ENCODE measurements at places on chromosomes 11 and 22.

DNA sequence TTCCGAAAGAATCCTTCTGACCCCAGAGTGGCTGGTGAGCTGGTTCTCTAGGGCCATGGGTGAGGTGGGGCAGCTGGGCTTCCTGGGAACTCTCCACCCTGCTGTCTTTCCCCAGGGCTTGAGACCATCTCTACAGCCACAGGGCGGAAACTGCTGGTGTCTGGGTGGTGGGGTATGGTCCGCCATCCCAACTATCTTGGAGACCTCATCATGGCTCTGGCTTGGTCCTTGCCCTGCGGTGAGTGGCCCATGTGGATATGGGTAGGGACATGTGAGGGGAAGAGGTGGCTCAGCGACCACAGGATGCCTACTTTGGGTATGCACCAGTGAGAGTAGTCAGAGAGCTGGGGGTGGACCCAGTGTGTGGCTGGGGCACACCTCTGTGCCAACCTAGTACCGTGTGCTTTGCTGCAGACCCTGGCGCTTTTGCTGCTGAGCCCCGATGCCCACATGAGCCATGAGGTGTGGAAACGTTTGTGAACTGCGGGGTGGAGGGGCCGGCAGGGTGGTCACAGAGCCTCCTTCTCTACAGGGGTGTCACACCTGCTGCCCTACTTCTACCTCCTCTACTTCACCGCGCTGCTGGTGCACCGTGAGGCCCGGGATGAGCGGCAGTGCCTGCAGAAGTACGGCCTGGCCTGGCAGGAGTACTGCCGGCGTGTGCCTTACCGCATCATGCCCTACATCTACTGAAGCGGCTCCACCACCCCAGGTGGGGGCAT lies 2.0 kb downstream of the ZNHIT2 start:
- DNase-seq: no peak

DNA sequence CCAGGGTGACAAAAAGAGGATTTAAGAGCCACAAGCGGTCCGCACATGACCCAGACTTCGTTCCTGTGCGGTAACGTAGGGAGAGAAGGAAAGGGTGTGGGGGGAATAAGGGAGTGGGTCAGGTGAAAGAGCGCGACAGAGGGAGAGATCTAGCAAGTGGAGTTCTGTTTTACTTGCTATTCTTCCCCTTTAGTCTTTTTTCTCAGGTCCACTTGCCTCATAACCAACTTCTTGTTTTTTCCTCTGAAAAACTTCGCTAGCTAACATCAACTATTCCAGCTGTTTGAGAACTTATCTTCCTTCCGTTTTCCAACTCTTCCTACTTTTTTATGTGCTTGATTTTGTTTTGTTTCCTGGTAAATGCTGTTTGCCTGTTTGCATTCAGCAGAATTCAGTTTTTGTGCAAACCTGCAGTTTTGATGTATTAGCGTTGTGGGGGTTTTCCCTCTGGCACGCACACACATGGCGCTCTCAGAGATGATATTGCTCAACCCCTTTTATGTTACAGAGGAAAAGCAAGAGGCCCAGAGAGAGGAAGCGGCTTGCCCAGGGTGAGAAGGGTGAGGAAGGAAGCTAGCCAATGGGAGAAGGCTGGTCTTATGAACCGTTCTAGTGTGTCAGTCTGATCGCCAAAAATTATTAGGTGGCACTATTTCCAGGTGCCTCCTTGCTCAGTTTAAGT lies 592 bp upstream of the CTSC start:
- DNase-seq: peak; percentile 62

DNA sequence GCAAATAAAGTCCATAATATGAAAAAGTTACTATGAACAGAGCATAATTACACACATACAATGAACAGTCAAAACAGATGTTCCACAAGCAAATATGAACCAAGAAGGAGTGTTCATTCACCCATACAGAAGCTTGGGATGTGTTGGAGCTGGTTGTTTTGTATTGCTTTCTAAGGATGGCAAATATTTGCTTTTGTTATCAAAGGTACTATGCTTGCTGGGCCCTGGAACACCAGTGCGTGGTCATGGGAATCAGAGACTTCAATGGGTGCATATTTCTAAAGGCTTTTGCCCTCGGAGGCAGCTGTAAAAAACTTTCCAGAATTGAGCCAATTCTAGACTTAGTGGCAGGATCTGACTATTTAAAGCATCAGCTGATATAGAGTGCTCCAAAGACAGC lies 85.1 kb downstream of the BARX2 start:
- no peak for DNase-seq

DNA sequence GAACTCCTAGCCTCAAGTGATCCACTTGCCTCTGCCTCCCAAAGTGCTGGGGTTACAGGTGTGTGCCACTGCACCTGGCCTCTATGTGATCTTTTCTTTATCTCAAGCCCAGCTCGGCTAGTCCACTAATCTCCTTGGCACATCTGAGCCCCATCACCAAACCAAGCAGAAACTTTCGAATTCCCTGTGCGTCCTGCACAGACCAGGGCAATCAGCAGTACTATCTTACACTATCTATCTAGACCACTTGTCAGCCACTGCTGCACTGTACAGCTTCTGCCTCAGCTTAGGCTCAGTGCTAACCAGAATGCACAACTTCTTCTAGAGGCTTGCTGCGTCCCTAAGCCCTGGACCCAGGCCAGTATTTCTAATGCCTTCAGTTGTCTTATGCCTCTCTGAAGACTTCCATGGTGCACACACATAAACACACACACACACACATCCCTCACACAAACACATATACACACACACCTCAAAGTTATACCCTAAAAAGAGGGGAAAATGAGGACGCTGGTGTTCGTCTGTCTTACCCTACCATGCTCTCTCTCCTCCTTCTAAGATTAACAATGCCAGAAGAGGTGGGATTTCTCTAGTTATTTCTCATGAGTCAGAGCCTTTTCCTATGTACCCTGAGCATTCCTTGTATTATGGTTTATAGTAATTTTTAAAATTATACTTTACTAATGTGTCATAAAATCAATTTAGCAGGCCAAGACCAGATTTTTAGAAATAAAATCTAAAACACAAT lies 59.3 kb upstream of the FAM181B start:
- DNase-seq: peak; percentile 62

GRCh38 chr11:118895093-118896039 lies 11.7 kb downstream of the CXCR5 start:
- no peak for DNase-seq

- no peak for DNase-seq
These were observed 41.8 kb downstream of the GDPD4 start for GRCh38 chr11:77259641-77260040.

DNA sequence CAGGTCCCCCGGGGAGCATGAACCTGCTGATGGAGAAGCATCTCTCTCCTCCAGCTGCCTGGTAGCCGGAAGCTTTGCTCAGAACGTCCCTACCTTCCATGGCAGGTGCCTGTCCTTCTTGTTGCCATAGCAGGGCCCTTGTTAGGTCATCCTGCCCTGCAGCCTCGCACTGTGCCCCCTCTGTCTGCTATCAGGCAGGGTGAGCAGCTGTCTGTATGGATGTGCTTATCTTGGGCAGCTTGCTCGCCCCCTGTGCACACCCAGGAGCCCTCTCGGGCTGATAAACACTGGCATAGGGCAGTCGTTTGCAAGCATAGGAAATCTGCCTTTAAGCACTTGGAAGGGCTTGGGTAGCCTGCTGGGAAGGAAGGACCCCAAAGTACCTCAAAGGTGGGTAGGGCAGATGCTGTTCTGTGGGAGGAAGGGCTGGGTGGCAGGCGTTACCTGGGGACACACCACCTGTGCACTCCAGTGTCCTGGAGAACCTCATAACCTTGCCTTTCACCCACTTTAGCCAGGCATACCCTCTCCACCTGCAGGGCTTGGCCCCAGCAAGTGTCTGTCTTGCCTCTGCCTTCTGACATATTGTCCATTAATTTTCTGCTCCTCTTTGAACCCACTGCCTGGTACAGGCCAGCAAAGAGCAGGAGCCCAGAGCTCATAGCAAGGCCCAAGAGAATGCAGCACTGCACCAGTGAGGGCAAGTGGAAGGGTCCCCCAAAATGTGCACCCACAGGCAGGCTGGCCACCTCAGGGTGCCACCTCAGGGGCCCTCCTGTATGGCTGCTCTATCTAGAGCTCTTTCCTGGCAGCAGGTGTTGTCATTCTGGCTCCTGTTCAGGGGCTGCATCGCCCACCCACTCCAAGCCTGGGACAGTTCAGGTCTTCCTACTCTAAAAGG lies 8.0 kb upstream of the COMT start:
- peak; percentile 97 for DNase-seq

GRCh38 chr11:84260862-84261261 lies 974.7 kb upstream of the CCDC90B start:
- no peak for DNase-seq

DNA sequence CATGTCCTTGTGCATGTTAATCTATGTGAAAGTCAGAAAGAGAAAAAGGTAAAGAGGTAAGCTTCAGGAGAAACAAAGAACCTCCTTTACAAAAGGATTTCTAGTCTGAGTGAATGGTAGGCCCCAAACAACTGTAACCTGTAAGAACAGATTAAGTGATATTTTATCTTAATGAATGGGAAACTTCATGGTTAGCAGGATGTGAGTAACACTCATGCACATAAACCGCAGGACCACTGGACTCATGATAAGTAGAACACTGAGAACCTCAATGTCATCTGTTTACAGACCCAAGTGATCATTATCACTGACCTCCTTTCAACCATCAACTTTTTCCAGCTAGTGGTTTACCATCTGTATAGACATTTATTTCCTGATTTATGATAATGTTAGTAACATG lies 19.9 kb downstream of the OR8G5 start:
- DNase-seq: peak; percentile 73
